ENCODE measurements at places on chromosomes 16 and 17. TPM values are rescaled to one million over a fixed set of nuclear protein-coding genes. Genes with fewer than 3 reads are reported as not detected.

DNA sequence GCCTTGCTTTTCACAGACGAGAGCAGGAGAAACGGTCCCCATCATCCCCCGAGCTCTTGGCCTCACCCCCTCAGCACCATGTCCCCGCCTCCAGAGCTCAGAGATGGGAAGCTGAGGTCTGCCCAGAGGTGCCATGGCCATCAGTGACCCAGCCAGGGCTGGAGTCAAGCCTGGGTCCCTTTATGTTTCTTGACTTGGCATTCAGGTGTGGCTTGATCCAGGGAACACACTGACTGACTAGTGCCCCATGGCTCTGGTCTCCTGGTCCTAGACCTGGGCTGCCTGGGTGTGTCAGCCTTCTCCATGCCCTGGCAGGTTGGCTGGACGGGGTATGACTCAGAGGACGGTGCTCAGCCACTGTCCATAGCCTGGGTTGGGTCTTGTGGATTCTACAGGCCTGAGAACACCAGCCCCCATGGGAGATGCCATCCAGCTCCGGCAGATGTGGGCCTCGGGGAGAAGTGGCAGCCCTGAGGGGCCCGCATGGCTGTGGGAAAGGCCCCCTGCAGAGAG lies 54.2 kb downstream of the ZFPM1 start:
- no peak for DNase-seq

- peak; percentile 88 for DNase-seq
Observed at GRCh38 chr16:23801378-23801777, 34.4 kb upstream of the PRKCB start.

- DNase-seq, result no peak
Observed at GRCh38 chr17:55268649-55269480, 4.1 kb downstream of the HLF start.

DNA sequence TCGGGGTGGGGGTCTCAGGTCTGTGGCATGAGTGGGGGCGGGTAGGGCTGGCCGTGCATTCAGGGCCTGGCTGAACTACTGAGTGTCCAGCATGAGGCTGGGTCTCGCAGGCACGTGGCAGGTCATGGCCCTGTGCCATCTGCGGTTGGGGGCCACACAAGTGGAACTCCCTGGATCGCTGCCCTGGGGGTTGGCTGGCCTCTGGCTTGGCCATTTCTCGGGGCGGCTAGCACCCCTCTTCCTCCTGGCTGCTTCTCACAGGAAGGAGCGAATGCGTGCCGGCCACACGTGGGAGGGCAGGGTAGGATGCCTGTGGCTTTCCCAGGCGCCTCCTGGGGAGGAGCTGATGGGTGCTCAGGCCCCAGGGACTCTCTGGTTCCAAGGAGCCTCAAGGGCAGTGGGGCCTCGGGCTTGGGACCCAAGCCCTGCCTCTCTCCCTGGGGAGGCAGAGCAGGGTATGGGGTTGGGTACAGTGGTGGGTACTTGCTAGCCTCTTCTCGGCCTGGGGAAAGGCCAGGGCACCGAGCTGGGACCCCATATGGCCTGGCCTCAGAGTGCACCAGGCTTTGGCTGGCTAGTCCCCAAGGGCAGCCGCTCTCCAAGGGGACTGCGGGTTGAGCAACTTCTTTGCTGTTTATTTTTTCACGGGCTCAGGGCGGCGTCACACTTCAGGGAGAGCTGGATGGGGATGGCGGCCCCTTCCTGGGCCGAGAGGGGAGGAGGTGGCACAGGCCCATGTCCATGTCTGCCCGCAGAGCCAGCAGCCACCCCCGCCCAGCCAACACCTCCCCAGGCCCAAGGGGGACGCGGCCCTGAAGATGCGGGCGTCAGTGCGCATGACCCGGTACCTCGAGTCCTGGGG lies 37.5 kb downstream of the ADCY7 start:
- DNase-seq, result no peak

GRCh38 chr17:45341533-45342158 lies 24.8 kb upstream of the MAP3K14 start:
- DNase-seq, result no peak

GRCh38 chr17:59161477-59161876 lies 5.9 kb downstream of the PRR11 start:
- no peak for DNase-seq

GRCh38 chr16:52227851-52228250 lies 319.1 kb downstream of the TOX3 start:
- DNase-seq, result no peak

- DNase-seq, result no peak
Observed at GRCh38 chr17:10668775-10669174, 11.7 kb upstream of the MYH3 start.

- DNase-seq, result no peak
Observed at GRCh38 chr17:47301161-47301560, 22.6 kb upstream of the EFCAB13 start.

- DNase-seq, result no peak
Observed at GRCh38 chr17:77439189-77440018, 298.6 kb downstream of the SEC14L1 start.

DNA sequence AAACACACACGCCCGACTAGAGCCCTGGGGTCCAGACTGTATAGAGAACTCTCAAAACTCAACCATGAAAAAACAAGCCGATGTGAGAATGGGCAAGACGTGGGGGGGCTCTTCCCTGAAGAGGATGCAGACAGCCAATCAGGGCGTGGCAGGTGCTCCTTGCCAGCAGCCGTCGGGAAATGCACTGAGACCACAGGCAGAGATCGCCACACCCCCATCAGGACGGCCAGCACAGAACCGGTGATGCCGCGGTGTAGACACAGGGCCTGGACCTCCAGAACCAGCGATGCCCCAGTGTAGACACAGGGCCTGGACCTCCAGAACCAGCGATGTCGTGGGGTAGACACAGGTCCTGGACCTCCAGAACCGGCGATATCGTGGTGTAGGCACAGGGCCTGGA lies 169.2 kb downstream of the LAT start:
- no peak for DNase-seq

GRCh38 chr17:47717261-47717697 lies 15.8 kb upstream of the TBX21 start:
- DNase-seq, result peak; percentile 80

DNA sequence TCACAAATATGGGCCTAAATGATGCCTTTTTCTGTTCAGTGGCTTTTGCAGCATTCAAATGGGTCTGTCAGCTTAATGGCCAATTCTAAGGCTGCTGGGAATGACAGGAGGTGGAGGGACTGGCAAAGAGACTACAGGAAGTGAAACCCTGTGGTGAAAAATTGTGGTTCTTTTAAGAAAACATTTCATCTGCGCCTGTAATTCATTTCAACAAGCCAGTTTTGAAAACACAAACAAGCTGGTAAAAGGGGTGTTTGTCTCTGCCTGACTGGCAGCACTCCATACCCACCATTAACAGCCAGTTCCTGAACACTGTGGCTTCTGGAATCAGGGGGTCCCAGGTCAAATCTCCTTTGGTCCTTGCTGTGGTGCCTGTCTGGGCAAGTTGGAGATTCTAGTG lies 3.6 kb upstream of the KDM8 start:
- peak; percentile 42 for DNase-seq

DNA sequence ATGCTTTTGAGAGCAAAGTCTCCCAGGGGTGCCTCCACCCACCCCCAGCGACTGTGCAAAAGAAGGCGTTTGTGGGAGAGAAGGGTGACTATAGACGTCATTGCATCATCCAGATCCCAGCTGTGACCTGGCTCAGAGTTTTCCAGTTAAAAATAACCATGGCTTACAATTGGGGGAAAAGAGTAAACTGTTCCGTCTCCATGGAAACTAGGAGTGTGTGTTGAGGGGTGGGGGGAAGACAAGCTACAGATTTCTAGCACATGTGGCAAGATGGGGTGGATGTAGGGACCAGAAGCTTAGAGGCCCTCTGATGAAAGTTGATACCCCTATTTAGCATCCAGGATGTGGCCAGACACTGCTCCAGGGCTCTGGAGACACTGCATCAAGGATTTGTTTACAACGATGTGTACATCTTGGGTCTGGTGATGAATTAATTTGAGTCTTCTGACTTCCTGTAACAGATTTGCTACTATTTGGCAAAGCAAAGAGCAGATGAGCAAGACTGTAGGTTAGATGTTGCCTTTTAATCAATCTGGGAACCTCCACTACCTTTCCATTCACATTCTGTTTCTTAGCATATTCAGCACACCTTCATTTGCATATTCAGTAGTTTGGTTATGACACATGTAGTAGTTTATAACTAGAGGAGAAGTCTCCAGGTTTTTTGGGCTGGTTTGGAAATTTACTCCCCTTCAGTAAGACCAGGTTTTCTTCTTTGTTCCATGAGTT lies 6.2 kb upstream of the DUSP14 start:
- no peak for DNase-seq

GRCh38 chr16:19168371-19169081 lies 486 bp downstream of the SYT17 start:
- DNase-seq, result no peak

GRCh38 chr17:61461967-61462718 lies 9.9 kb downstream of the TBX4 start:
- no peak for DNase-seq

- no peak for DNase-seq
Observed at GRCh38 chr16:57962756-57963155, 8.2 kb downstream of the CNGB1 start.

- DNase-seq, result no peak
Observed at GRCh38 chr17:77786740-77787505, 171.6 kb upstream of the TNRC6C start.

GRCh38 chr17:17856386-17856785 lies 19.6 kb upstream of the SREBF1 start:
- DNase-seq, result no peak

DNA sequence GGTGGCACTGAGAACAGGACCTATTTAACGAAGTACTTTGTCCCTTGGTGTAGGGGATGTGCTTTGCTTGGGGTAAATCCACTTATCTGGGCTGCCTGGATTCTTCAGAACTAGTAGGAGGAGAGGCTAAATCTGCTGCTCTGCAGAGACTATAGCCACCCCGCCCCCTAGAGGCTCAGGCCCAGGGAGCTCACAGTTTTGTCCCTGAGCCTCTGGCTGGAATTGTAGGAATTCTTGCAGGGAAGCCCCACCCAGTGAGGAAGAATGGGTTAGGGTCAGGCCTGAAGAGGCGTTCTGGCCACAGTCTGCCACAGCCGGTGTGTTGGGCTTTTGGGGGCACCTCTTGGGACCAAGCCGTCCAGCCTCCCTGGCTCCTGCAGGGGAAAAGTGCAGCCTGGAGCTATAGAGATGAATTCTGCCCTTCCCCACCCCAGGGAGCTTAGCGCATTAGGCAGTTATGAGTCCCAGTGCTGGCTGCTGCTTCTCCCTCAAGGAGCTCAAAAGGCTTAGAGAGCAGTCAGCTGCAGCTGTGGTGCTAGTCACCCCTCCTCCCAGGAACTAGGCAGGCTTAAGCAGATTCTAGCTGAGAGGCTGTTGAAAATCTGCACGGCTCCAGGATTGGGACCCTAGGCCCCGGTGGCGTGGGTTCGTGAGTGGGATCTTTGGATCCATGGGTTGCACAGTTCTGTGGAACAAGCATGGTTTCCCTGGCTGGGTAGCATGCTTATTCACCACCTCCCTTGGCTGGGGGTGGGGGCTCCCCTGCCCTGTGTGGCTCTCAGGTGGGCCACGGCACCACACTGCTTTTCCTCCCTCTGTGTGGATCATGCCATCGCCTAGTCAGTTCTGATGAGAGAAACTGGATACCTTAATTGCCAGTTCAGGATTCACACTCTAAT lies 237.4 kb upstream of the TOM1L1 start:
- no peak for DNase-seq

DNA sequence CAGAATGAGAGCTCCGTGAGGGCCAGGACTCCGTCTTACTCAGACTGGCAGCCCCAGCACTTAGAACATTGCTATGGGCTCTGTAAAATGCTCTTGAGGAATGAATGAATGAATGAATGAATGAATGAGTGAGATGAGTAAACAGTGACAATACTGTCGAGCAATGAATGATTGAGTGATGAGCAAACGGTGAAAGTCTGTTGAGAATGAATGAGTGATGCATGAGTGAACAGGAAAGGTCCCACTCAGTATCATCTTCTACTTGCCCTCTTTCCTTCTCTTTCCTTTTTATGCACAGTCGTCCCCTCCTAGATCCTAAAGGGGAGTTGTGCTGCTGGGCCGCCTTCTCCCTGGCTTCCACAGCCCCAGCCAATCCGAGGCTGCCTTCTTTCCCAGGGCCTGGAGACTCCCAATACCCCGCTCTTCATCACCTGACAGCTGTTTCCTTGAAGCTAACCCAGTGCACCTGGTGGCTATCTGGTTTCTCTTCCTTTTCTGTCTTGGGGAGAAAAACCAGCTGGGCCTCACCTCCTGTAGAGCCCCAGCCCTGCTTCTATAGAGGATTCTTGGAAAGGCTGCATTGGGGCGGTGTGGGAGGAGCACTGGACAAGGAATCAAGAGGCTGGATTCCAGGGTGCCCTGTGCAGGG lies 32.7 kb upstream of the CACNG1 start:
- DNase-seq, result no peak

DNA sequence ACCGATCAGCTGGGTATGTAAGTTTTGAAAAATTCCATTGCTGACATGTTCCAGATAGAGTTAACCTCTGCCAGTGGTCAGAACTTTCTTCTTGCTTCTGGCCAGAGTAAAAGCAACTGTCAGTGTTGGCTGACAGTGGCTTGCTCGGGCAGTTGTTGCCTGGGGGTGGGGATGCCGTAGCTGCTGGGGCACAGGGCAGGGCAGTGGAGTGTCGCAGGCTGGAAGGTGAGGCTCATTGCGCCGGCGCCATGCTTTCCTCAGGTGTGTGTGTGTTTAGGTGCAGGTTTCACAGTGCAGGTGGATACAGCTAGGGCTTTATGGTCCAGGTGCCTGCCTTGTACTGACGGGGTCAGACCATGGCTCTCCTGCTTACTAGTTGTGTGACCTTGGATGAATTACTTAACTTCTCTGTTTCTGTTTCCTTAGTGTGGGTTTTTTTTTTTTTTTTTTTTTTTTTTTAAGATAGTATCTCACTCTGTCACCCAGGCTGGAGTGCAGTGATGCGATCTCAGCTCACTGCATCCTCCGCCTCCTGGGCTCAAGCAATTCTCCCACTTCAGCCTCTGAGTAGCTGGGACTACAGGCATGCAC lies 156.4 kb downstream of the SNX29 start:
- no peak for DNase-seq

The TMEM88 gene
- 2.4 TPM for total RNA-seq

The KCTD19 gene
- 3.0 TPM for total RNA-seq

The FZD2 gene
- total RNA-seq, result 0.16 TPM

The KRTAP9-4 gene
- total RNA-seq, result not detected

The SLC12A3 gene
- total RNA-seq, result not detected

The ATF7IP2 gene
- total RNA-seq, result 27.0 TPM

The ZNF597 gene
- 1.8 TPM for total RNA-seq

The GRB2 gene
- 167 TPM for total RNA-seq

The ABCC12 gene
- total RNA-seq, result not detected

The PTX4 gene
- not detected for total RNA-seq

All from activated CD8-positive, alpha-beta T cell treated with anti-CD3 and anti-CD28 coated beads for 36 hours (primary cell).